CD4-positive, alpha-beta T cell (primary cell): ENCODE measurements at places on chromosomes 11 and 22.
A peak's percentile ranks its signal among the peaks of the same experiment; 100 is the strongest.

DNA sequence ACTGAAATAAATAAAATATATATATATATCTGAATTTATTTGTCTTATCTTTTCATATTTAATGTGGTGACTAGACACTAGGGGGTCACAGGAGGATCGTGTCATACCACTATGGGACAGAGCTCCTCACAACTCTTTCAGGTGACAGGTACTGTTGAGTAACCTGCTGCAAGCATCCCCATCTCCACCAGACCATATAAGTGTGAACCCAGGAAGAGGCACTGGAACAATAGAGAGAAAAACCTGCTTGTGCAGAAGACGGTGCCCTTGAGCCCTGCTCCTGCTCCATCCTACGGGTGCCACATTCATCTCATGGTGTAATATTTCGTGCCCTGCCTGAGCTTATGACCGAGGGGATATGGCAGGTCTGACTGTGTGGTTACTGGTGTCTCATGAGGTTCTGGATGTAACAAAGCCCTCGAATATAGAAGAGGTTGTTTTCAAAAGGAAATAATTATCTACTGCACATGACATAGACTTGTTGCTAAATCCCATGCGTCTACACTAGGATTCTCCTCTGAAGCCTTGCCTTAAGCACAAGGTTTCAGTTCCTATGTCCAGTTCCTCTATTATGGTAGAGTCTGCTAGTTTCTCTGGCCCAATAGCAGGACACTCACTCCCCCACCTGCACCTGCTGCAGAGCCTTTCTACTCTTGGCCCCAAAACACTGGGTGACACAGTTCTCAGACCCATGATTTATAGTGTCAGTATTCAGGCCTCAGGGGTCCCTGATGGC lies 70.4 kb downstream of the GGTLC2 start:
- H3K4me1 ChIP-seq, result no peaks in the 10 kb centered on the region
- no peak overlapping the region for H3K27ac ChIP-seq
- no peak overlapping the region for H3K4me3 ChIP-seq
- H3K36me3 ChIP-seq, result no peaks in the 10 kb centered on the region
- H3K27me3 ChIP-seq, result no peaks in the 10 kb centered on the region

DNA sequence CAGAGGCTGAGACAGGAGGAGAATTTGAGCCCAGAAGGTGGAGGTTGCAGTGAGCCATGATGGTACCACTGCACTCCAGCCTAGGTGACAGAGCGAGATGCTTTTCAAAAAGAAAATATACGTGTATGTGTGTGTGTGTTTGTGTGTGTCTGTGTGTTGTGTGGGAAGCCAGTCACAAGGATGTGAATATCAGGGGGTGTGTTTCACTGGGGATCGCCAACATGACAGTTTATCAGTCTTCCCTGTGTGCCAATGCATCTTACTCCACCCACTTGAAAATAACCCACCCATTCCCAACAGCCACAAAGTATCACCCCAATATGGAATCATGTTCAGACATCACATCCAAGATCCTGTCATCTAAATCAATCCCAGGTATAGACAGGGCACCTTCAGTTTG lies 10.4 kb upstream of the APOBEC3B start:
- no peak overlapping the region for H3K27ac ChIP-seq
- H3K36me3 ChIP-seq, result no peaks in the 10 kb centered on the region
- peaks cover 29% of the 10 kb centered on the region for H3K4me1 ChIP-seq
- DNase-seq, result no peak

DNA sequence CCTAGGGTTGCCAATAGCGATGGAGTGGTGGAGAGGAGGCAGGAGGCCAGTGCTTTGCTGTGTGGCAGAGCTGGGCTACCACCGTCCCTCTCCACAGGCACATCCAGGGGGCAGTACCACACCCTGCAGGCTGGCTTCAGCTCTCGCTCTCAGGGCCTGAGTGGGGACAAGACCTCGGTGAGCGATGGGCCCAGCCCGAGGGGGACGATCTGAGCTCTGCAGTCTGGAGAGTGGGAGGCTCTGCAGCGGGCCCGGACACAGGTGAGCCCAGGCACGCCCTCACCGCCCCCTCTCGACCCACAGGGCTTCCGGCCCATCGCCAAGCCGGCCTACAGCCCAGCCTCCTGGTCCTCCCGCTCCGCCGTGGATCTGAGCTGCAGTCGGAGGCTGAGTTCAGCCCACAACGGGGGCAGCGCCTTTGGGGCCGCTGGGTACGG lies 2.5 kb downstream of the PKP3 start:
- H3K36me3 ChIP-seq, result no peaks in the 10 kb centered on the region
- no peak for DNase-seq
- H3K4me1 ChIP-seq, result peaks cover 24% of the 10 kb centered on the region
- no peaks in the 10 kb centered on the region for H3K27me3 ChIP-seq
- H3K4me3 ChIP-seq, result peak overlapping the region; percentile 47
- no peak overlapping the region for H3K27ac ChIP-seq

DNA sequence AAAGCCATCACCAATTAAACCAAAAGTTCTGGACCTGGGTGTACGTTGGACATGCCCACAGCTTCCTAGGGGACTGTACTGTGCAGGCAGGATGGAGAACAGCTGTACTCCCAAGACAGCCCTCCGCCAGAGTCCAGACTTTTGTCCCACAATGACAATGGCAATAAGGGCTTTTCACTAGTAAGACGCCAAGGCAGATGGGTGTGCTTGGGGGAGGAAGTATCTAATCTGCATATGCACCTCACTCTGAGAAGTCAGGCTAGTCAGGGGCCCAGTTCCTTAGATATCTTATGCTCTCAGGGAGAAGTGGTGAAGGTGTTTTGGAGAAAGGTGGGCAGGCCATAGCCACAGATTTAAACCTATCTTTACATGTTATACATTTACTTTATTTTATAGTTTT lies 85.1 kb upstream of the USP47 start:
- H3K27ac ChIP-seq, result no peak overlapping the region
- H3K4me1 ChIP-seq, result no peaks in the 10 kb centered on the region
- no peak overlapping the region for H3K4me3 ChIP-seq
- DNase-seq, result no peak
- peaks cover 13% of the 10 kb centered on the region for H3K27me3 ChIP-seq
- H3K36me3 ChIP-seq, result no peaks in the 10 kb centered on the region

DNA sequence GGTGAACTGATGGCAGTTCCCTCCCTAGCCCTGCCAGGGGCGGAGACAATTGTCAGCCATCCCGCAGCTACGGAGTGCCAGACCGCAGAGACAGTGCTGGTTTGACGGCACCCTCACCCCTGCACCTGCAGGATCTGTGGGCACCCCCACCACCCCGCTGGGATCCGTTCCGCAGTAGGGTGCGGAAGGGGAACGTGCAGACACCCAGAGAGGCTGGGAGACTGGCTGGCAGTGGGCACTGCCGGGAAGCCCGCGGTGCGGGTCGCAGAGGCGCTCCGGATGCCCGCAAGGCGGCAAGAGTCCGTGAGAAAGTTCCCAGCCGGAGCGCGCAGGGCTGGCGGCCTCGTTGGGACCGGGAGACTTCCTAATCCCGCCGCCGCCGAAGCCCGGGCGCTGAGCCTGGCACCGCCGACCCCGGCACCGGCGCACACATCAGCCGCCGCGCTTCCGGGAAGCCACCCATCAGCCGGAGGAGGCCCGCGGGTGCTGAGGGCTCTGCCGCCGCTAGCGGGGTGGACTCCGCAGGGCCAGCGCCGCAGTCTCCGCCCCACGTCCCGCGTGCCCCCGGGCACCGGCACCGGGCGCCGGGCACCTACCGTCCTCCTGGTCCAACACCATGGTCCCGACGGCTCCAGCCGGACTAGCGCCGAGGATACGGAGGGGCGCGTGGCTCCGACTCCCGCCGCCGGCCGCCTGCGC lies 4.3 kb upstream of the LMO1 start:
- no peak overlapping the region for H3K27ac ChIP-seq
- DNase-seq, result no peak
- peak overlapping the region; percentile 40 for H3K4me3 ChIP-seq
- H3K4me1 ChIP-seq, result peaks cover 19% of the 10 kb centered on the region
- H3K36me3 ChIP-seq, result no peaks in the 10 kb centered on the region

DNA sequence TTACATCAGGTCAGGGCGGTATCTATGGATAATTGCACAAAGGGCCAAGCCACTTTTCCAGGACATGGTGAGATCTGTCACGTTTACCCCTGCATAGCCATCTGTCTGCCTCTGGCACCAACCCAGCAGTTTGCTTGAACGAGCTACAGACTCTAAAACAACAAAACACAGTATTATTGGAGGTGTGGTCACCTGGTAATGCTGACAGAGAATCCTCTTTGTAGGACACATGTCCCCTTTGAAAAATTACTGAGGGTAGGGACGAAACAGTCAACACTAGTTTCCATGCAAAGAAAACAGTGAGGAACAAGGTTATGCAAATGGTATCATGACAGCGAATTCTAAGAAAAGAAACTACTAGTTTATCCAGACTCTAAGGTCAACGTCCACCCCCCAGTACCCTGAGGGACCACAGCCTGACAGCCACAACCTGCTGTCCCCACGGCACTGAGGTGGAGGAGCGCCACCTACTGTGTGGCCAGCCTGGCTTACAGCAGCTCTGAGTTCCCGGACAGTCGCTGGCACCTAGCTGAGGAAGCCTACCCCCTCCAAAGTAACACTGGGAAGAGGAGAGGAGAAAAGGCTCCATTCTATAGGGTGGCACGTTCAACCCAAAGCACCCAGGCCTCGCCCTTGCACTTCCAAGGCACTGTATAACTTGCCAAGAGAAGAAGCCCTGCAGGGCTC lies 117.4 kb upstream of the BID start:
- DNase-seq, result no peak
- H3K27ac ChIP-seq, result no peak overlapping the region
- H3K4me3 ChIP-seq, result no peak overlapping the region
- H3K27me3 ChIP-seq, result no peaks in the 10 kb centered on the region

DNA sequence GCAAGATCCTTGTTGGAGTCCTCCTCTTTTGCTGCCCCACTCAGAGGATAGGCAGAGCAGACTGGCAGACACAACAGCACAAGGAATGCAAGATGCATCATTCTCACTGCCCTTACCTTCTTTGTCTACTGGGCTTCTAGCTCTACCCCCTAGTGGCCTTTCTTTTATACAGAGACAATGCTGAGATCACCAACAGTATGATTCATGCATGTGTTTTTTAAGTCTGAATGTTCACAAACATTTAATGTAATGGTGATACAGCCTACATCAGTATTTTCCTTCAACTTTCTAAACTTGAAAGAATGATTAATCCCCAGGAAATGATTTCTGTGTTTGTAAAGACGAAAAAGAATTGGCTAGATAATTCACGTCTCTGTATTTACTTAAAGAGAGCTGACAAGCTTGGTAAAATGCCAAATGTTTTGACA lies at the start of gene MMP10:
MMP10 (minus strand) TSS at position 138 of the 428 bp plus-strand sequence; CDS start at position 101, 37 bp downstream.
- H3K27me3 ChIP-seq, result peaks cover 6% of the 10 kb centered on the region
- H3K27ac ChIP-seq, result no peak within 1 kb of the TSS
- H3K4me1 ChIP-seq, result no peaks in the 10 kb centered on the region
- H3K36me3 ChIP-seq, result no peaks in the 10 kb centered on the region

- H3K4me3 ChIP-seq, result no peak overlapping the region
- no peak overlapping the region for H3K27ac ChIP-seq
- peaks cover 60% of the 10 kb centered on the region for H3K27me3 ChIP-seq
- H3K4me1 ChIP-seq, result peaks cover 54% of the 10 kb centered on the region
These were observed 2.6 kb downstream of the ESAM start for GRCh38 chr11:124759266-124760204.

GRCh38 chr22:29912605-29913398 lies 29.8 kb downstream of the MTMR3 start:
- peaks cover 16% of the 10 kb centered on the region for H3K4me1 ChIP-seq
- no peak overlapping the region for H3K27ac ChIP-seq
- H3K27me3 ChIP-seq, result no peaks in the 10 kb centered on the region
- no peaks in the 10 kb centered on the region for H3K36me3 ChIP-seq

DNA sequence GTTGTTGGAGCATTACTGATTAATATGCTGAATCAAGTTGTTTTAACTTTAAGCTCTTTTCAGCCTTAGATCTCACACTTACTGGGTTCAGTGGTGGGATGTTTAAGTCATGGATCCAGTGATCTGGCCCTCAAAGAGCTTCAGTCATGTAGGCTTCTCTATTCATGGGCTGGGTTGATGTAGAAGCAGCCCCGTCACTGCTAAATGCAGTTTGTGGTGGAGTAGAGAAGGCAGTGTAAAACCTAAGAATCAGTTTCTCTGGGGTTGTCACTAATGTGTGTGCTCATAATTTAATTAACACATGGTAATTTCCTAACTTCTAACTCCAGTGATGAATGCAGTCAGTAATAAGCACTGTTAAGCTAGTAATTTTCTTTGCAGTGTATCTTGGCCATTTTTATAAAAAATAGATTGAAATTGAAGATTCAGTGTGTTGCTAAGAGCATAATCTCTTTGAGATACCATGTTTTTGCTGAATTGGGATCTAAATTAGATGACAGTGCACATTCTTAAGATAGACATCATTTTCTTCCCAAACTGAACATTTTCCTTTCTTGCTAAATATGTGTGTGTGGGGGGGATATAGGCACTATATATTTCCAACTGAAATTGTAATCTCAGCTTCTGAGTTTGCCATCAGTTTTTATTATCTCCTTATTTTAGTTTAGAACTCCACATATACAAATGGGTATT lies 9.0 kb downstream of the SPCS2 start:
- H3K36me3 ChIP-seq, result peaks cover 44% of the 10 kb centered on the region
- no peak overlapping the region for H3K4me3 ChIP-seq
- DNase-seq, result no peak
- no peak overlapping the region for H3K27ac ChIP-seq

- H3K4me3 ChIP-seq, result no peak overlapping the region
- DNase-seq, result no peak
- H3K27me3 ChIP-seq, result no peaks in the 10 kb centered on the region
- no peaks in the 10 kb centered on the region for H3K4me1 ChIP-seq
- H3K36me3 ChIP-seq, result no peaks in the 10 kb centered on the region
These were observed 35.7 kb upstream of the USP47 start for GRCh38 chr11:11806074-11806473.

GRCh38 chr11:11265994-11266606 lies 87.0 kb downstream of the CSNK2A3 start:
- H3K27ac ChIP-seq, result no peak overlapping the region
- no peak overlapping the region for H3K4me3 ChIP-seq
- no peaks in the 10 kb centered on the region for H3K36me3 ChIP-seq
- peak; percentile 52 for DNase-seq
- no peaks in the 10 kb centered on the region for H3K27me3 ChIP-seq
- no peaks in the 10 kb centered on the region for H3K4me1 ChIP-seq

GRCh38 chr22:40050258-40050657 lies 55.5 kb downstream of the FAM83F start:
- H3K4me3 ChIP-seq, result no peak overlapping the region
- H3K36me3 ChIP-seq, result no peaks in the 10 kb centered on the region
- H3K27me3 ChIP-seq, result no peaks in the 10 kb centered on the region

DNA sequence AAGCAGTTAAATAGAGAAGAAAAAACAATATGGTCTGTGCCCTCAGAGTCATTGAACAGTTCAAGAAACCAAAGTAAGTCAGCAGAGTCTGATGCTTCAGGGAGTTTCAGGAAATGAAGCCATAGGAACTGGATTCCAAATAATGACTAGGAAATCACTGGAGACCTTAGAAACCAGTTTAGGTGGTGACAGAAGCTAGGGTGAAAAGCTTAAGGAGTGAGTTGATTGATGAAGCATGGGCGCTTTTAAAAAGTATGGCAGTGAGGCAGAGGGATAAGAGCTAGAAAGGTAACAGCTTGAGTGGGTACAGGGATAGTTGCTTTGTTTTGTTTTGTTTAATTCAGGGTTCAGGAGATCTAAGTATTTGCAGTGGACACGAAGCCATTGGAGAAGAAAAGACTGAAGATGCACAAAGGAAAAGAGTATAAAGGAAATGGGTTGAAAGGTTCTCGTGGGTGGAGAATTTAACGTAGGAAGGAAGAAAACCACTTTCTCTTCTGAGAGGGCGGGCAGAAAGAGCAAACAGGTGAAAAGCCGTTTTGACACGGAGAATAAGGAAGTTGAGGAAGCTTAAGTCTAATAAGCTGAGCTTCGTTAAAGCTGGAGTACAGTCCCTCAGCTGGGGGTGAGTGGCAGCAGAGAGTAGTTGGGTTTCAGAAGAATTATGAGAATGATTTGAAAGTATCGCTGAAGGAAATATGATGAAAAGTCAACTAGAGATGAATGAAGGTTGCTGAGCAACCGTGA lies 14.8 kb downstream of the SGSM3 start:
- peak overlapping the region; percentile 37 for H3K4me3 ChIP-seq
- peak; percentile 76 for DNase-seq
- peak overlapping the region; percentile 67 for H3K27ac ChIP-seq
- H3K4me1 ChIP-seq, result peaks cover 42% of the 10 kb centered on the region
- H3K27me3 ChIP-seq, result no peaks in the 10 kb centered on the region
